ENCODE measurements at places on chromosomes 6 and 20.

- DNase-seq: no peak
These were observed 105.0 kb upstream of the QKI start for GRCh38 chr6:163309491-163310026.

DNA sequence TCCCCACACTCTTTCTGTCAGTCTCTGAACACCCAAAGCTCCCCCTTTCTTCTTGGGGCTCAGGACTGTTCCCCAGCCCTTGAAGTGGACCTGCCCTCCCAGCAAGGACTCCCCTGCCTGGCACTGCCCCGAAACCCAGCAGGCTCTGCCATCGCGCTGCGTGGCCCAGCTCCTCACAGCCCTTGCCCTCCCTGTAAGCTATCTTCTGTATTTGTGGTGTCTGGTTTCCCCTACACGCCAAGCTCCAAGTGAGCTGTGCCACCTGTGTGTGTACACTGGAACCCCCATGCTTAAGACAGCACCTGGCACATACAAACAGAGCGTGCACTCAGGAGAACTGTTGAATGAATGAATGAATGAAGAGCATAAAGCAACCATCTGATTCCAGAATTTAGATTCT, 57.7 kb downstream of the TMEM242 start:
- no peak for DNase-seq

DNA sequence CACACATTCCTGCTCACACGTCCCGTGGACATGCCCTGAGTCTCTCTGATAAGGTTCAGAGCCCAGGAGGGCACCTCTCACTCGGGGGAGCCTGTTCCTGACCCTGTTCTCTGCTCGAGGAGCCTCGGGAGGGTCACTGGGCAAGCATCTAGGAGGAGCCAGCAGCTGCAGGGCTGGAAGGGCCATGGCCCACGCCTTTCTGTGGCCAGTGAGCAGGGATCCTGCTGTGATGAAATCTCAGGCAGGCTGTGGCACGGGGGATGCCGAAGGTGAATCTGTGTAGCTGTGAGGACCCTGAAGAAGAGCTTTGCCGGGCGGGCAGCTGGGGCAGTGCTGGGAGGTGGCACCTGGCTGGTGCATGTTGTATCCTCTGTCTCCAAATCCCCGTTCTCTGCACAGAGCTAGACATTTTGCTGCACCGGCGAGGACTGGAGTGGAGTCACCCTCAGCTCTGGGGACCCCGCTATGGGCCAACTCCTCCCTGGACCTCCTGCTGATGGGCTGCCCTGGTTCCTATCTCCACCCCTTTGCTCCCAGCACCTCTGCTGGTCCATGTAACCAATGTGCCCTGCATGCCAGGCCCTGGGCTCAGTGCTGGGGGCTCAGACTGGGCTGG, 7.1 kb upstream of the NPBWR2 start:
- DNase-seq: no peak

DNA sequence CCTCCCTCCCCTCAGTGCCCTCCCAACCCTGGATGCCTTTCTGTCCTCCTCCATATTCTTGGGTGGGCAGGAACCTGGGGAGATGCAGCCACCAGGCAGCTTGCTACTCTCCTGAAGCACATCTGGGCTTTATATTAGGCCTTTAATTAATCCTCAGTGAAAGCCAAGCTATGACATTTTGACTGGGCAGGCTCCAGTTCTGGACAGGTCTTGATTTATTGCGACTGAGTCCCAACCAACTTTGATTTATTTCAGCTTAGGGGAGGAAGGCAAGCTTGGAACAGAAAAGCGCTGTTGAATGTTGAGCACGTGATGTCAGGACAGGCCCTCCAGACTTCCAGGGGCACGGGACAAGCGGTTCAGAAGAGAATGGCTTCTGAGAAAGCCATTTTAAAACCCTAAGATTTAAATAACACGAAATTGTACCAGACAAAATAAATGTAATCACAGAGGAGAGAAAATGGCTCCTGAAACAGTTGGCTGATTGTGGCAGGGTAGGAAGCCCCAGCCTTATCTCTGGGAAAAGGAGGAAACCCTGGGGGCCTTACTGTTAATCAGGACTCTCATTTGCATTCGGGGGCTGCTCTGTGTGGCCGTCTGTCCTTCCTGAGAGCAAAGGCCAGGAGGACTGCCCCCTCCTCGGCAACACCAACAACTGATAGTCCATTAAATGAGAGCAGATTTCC, 294.2 kb downstream of the FOXC1 start:
- DNase-seq: no peak

DNA sequence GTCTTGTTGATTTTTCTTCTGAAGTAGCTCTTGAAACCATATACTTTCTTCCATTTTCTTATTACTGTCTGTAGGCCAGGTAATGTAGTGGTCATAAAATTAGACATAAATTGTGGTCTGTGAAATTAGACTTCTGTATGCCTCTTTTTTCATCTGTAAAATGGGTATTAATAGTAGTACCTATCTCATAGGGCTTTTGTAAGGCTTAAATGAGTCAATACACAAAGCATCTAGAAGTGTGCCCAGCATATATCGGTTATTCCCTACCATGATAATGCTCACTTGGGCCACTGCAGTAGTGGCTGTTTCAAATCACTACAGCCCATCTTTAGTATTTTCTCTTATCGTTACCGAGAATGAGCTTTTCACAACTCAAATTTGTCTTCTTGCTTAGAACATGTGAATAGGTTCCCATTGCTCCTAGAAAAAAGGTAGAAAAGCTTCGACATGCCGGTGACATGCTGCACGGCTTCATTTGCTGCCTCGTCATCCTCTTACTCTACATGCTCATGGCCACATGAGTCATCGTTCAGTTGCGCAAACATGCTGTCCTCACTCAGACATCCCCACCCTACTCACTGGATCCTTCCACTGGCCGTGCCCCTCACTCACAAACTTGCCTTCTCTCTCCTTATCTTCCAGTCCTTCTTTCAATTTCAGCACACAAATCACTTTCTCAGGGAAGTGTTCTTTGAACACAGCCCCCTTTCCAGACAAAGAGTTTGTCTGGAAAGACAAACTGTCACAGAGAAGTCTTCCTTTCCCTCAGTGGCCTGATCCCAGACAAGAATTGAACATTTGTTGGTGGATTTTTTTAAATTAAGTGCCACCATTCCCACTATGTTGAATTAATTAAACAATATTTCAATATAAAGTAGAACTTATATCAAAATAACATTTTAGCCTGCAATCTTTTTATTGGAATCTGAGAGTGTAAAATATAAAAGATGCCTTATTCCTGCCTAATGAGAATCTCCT, 32.2 kb upstream of the ERVFRD-1 start:
- DNase-seq: no peak

GRCh38 chr6:22808466-22808865, 239.1 kb downstream of the HDGFL1 start:
- no peak for DNase-seq

- no peak for DNase-seq
These were observed 12.2 kb downstream of the LIN28B start for GRCh38 chr6:104969108-104969507.

GRCh38 chr20:56433880-56434255, 21.8 kb downstream of the CASS4 start:
- no peak for DNase-seq

GRCh38 chr6:54111341-54112045, at the start of gene MLIP:
TSS of gene MLIP (plus strand) at chr6:54111443. CDS start at chr6:54111480, 37 bp downstream.
- DNase-seq: no peak

- no peak for DNase-seq
These were observed 15.4 kb downstream of the SRSF3 start for GRCh38 chr6:36609582-36609981.

GRCh38 chr6:84763886-84764331, 489 bp downstream of the TBX18 start:
- no peak for DNase-seq

DNA sequence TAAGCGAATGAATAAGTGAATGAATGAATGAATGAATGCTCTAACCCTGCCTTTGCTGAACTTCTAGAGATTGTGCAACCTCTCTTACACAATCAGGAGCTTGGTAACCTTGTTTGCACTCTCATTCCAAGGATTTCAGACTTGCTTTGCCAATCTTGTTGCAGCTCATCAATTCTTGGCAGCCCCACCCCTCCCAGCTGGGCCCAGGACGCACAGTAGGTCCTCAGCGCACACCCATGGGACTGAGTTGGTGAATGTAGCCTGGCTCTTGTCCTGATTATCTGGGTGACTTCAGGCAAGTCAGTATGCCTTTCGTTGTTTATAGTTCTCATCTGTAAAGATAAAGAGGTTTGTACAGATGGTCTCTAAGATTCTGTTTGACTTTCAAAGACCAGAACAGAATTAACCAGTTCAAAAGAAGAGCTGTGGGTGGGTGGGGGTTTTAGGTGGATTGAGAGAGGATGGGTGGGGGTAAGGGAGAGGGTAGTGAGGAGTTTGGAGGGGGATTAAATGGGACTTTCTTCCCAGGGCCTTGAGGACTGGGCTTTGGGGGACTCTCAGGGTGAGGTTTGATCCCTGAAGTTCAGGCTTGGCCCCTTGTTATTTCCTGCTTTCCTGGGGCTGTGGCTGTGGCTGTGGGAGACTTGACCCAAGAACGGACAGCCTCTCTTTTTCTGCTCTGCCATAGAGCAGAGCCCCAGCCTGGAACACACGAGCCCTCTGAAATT, 33.2 kb downstream of the VEGFA start:
- DNase-seq: no peak

- no peak for DNase-seq
These were observed 605 bp downstream of the COX4I2 start for GRCh38 chr20:31638317-31638716.

- no peak for DNase-seq
These were observed 564.3 kb upstream of the MARCKS start for GRCh38 chr6:113292646-113293422.

DNA sequence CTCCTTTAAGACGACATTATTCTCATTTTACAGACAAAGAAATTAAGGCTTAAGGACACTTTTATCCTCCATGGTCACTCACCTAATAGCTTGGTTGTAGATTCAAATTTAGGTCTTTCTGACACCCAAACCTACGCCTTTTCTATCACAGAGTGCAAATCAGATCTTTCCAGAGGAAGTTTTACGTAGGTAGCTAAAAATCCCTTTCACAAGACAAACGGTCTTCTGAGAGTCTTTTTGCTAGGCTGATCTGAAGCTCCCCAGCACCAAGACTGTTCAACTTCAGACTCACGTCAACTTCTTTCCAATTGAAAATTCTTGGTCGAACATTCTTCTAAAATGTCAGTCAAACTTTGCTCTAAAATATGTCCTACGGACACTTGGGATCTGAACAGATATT, 46.5 kb downstream of the BLOC1S5 start:
- no peak for DNase-seq

- DNase-seq: no peak
These were observed 102.1 kb downstream of the DTNBP1 start for GRCh38 chr6:15560713-15561112.

- no peak for DNase-seq
These were observed 36.3 kb upstream of the DACT2 start for GRCh38 chr6:168355716-168356522.

- no peak for DNase-seq
These were observed 661.9 kb upstream of the GJE1 start for GRCh38 chr6:141470810-141471209.

- no peak for DNase-seq
These were observed 50.2 kb downstream of the TBC1D7 start for GRCh38 chr6:13278164-13278563.

- no peak for DNase-seq
These were observed 151.6 kb upstream of the GMDS start for GRCh38 chr6:2396846-2397630.

DNA sequence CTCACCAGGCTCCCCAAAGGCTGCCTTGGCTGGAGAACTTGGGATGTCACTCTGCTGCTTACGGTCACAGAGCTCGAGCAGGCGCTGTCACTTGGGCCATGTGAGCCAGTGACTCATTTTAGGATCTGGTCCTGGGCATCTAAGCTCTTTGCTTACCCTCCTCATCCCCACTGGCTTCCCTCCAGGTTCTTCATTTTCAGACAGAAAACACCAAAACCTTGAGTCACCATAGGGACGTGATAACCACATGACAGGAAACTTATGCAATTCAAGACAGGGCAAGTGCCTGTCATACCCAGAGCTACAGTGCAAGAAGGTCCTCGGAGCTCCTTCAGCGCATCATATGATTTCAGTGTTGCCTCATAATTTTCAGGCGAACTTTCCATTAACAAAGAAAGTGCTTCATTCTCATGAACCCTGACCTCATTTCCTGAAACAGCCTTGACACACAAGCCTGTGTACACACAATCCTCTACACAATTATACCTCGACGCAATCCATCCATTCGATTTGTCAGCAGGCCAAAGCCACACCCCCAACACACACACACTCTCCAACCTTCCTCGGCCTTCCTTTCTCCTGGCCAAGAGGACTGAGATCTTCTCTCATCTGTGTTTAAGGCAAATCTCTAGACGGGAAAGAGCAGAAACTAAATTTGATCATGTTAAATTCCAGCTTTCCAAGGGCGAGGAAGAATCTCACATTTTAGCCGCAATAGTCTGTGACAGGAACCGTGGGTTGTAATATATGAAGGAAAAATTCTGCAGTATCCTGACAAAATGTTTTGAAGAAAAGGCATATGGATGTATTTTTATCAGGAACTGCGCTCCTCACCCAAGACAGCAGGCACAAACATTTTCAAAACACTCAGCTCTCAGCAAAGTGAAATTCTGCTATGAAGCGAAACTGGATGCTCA, 25.3 kb downstream of the TBC1D7 start:
- peak; percentile 30 for DNase-seq

- no peak for DNase-seq
These were observed 62.4 kb upstream of the STXBP5 start for GRCh38 chr6:147141711-147142308.

DNA sequence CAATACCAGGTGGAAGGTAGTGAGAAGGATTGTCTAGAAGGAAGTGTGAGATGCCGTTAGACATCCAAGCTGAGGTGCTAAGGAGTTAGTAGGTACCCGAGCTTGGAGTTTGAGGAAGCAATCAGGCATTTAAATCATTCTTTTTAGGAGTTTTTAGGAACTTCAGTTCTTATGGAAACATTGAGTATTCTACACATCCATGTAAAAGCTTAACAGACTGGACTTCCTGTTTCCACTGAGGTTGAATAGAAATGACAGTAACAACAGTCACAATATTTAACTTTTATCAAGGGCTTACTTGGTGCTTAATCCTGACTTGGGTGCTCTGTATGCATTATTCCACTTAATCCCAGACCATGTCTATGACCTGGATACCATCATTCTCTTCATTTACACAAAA, 136.4 kb downstream of the UST start:
- no peak for DNase-seq

DNA sequence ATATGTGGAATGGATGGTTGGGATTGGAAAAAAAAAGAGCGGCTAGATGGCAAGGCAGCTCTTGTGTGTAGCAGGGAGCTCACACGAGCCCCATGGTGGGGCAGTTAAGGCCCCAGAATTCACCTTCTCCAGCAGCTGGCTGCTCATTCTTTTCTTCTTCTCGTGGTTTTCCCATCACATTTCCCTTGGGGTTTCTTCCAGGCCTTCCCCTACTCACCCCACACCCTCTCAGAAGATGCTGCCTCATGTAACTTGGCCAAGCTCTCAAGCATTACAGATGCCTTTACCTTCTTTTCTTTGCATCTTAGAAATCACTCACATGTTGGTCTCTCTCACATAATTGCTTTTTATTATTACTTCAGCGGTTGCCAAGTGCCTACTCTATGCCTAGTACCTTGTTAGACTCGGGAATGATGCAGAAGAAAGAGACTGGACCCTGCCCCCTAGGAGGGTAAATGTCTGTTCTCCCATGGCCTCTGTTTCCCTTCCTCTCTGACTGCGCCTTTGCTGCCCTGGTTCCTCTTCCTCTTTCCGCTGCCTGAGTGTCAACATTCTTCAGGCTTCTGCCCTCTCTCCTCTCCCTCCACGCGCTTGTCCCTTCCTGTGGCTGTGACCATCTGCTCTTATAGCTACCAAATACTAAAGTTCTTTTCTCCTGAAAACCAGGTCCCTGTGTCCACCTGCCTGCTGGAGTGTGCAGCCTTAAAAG, 28.6 kb downstream of the PPARD start:
- no peak for DNase-seq

All from activated CD4-positive, alpha-beta T cell treated with anti-CD3 and anti-CD28 coated beads for 24 hours (primary cell).